RPMI7951 (cell line): ENCODE measurements at places on chromosomes 11 and 22.

GRCh38 chr22:28015676-28016601 lies 96.9 kb upstream of the PITPNB start:
- DNase-seq: no peak

- no peak for DNase-seq
These were observed 47.6 kb upstream of the PARVG start for GRCh38 chr22:44133161-44133560.

DNA sequence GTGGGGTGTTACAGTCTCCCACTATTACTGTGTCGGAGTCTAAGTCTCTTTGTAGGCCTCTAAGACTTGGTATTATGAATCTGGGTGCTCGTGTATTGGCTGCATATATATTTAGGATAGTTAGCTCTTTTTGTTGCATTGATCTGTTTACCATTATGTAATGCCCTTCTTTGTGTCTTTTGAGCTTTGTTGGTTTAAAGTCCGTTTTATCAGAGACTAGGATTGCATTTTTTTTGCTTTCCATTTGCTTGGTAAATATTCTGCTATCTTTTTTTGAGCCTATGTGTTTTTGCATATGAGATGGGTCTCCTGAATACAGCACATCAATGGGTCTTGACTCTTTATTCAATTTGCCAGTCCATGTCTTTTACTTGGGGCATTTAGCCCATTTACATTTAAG lies 97.6 kb downstream of the PDE3B start:
- no peak for DNase-seq

DNA sequence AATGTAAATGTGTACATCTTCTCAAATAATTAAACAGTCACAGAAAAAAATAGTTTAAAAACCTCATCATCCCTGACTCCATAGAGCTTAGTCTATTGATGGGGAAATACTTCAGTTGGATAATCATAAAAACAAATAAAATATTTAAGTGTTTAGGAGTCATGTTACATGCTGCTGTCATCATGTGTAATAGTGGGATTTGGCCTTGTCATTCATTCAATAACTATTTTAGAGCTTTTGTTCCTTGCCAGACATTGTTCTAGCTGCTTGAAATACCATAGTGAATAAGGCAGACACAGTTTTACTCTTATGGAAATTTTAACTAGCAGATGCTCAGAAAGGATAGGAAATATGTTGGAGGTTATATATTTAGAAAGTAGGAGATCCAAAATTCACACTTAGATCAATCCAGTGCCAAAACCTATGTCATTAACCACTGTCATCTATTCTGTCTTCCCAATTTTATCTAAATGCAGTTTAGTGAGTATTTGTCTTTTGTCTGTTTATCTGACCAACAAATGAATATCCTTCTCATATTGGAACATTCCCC lies 324.7 kb downstream of the CASP12 start:
- no peak for DNase-seq

DNA sequence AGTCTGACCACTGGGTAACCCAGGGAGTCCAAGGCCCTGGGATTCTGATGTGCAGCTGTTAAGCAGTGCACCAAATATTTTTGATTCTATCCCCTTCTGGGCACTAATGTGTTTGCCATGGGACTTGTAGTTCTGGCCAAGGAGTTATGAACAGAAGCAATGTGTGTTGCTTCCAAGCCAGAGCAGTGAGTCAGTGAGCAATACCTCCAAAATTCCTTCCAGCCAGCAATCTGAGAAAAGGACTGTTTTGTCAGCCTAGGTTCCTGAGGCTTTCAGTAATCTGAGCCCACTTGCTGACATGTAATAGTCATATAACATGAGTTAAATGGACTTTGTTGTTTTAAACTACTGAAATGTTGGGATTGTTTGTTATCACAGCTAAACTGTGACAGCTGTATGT lies 311.4 kb downstream of the NELL1 start:
- peak; percentile 14 for DNase-seq

DNA sequence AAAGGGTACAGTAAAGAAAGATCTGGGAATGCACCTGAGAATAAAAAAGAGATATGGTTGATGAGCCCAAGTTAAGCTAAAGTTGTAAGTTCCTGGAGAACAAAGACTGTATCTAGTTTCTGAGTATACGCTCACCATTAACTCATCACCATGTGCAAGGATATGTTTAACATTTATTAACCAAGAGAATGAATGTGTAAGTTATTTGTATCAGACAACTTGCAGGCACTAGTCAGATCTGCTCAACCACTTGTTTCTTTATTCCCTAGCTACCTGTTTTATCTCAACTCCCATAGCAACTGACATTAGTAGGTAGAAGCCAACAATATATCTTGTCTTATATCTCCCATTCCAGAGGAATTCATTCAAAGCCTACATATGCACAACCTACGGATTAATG lies 74.9 kb upstream of the KCNA4 start:
- no peak for DNase-seq

DNA sequence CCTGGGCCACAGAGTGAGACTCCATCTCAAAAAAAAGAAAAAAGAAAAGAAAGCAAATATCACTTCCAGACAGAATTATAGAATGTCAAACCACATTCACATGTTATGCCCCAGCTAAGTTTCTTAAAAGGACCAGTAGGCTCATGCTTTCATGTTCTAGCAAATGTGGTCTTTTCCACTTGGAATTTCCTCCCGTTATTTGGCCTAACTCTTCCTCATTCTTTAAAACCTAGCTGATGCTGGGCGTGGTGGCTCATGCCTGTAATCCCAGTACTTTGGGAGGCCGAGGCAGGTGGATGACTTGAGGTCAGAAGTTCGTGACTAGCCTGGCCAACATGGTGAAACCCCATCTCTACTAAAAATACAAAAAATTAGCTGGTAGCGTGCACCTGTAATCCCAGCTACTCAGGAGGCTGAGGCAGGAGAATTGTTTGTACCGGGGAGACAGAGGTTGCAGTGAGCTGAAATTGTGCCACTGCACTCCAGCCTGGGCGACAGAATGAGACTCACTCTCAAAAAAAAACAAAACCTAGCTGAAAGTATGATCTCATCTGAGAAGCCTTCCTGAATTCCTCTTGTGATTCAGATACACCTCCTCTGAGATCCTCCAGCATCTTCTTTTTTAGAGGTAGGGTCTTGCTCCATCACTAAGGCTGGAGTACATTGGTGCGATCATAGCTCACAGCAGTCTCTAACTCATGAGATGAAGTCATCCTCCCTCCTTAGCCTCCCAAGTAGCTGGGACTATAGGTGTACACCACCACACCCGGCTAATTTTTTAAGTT lies 50.4 kb downstream of the FCHSD2 start:
- no peak for DNase-seq

- DNase-seq: peak; percentile 53
These were observed 92.0 kb upstream of the ISX start for GRCh38 chr22:34973926-34974325.

- no peak for DNase-seq
These were observed 153.4 kb downstream of the LDLRAD3 start for GRCh38 chr11:36097219-36097650.

DNA sequence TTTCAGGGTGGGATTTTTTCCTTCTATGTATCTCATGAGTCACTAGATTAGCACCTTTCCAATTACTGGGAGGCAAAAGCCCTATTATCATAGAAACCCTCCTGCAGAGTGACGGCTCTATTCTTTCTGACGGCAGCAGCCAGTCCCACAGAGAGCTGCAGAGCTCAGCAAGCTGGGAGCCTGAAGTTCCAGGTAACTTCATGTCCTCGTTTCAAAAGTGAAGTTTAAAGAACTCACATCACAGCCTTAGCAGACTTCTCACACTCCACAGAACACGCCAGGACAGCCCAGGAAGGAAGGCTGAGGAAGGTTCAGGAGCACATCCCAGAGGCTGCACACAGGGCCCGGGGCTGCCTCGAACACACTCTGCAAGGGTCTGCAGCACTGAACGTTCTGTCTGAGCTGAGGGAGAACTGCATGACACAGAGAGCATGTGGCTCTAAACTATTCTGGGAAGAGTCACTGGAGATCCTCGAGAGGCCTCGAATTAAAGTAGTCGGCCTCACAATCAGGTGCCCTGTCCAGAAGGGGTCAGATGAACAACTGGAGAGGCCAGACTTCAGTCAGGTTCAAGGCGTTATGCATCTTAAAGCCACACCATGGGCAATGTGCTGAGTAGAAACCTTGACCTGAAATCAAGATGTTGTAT lies 104.2 kb upstream of the DRD2 start:
- no peak for DNase-seq

DNA sequence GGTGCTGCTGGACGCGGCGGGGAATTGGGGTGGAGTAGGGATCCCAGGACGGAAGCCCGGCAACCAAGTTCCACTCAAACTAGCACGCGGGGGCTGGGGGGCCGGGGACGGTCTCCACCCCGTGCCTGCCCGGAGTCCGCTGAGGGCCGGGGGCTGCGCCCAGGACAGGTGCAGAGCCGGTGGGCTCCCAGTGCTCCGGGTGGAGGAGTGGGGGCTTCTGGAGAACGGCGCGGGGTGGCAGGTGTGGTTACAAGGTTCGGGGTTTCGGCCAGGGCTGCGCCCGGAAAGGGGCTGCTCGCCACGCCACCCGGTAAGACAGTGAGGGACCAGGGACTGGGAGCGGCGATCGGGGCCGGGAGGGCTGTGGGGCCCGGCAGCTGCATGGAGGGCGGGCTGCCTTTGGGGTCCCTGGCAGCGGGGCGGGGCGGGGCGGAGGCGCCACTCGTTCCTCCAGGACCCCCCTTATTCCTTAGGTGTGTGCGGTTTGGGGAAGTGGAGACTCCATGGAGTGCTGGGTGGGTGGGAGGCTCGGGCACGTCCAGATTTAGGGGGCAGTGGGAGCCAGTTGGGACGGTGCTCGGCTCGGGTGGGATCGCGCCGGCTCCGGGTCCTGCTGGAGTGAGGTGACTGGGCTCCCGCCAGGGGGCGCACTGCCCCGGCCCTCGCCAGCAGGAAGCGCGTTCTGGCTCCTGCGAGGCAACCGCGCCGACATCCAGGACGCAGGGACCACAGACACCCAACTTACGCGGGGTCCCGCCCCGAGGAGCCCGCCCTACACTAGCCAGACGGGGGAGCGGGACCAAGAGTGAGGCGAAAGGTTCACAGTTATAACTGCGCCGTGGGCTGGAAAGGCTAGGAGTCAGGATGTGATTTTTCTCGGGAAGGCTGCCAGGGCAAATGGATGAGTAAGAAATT lies 868 bp downstream of the TSPAN18 start:
- DNase-seq: peak; percentile 52

- DNase-seq: no peak
These were observed 108.4 kb downstream of the RPL27A start for GRCh38 chr11:8790968-8791367.

DNA sequence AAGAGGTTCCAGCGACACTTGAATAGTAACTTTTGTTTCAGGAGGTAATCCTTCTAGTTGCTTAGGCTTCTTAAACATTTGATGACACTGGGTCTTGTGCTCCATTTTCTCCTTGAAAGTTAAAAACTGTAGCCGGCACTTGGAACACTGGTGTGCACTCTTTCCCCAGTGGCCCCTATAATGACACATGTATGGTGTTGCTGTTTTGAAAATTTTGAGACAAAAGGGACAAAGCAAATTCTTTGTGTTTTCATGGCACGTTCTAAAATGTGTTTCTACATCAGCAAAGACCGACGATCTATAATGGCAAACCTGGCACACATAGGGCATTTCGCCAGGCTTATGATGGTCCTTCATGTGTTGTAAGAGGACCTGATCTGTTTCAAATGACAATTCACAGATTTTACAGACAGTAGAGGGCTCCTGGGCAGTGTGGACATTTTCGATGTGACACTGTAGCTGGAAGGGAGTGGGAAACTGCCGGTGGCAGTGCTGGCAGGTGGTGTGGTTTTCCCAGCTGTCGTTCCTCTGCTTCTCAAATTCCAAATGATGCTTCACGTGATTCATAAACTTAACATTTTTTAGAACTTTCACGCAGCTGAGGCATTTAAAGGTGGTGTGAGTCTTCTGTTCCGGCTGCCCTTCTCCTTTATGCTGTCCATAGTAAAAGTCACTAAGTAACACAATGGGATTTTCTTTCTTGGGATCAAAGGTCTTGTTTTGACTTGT lies 20.5 kb downstream of the ZNF280B start:
- DNase-seq: no peak

DNA sequence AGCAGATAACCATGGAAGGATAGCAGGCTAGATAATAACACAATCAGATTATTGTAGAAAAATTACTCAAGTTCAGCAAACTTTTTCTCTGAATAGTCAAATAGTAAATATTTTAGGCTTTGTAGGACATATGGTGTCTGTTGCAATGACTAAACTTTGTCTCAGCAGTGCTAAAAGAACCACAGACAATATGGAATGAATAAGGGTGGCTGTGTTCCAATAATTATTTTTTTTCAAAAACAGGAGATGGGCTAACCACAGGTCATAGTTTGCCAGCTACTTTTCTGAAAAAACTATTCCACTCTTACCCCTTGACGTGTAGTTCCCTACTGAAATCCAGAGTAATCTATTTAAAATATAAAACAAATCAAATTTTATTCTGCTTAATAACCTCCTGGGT lies 153.9 kb upstream of the LRRC4C start:
- no peak for DNase-seq

- DNase-seq: no peak
These were observed 185.9 kb upstream of the ZBED5 start for GRCh38 chr11:11043721-11044120.

- DNase-seq: no peak
These were observed 156.9 kb downstream of the DBX1 start for GRCh38 chr11:20003351-20003750.

DNA sequence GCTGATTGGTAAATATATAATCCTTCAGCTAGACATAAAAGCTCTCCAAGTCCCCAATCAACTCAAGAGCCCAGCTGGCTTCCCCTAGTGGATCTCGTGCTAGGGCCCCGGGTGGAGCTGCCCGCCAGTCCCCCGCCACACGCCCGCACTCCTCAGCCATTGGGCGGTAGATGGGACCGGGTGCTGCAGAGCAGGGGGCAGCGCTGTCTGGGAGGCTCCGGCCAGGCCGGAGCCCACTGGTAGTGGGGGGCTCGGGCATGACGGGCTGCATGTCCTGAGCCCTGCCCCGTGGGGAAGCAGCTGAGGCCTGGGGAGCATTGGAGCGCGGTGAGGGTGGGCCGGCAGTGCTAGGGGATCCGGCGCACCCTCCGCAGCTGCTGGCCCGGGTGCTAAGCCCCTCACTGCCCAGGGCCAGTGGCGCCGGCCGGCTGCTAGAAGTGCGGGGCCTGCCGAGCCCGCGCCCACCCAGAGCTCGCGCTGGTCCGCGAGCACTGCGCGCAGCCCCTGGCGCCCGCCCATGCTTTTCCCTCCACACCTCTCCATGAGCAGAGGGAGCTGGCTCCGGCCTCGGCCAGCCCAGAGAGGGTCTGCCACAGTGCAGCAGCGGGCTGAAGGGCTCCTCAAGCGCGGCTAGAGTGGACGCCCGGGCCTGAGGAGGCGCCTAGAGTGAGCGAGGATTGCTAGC lies 1680.6 kb upstream of the RAG2 start:
- DNase-seq: no peak

- peak; percentile 89 for DNase-seq
These were observed 5.1 kb downstream of the VSIG10L2 start for GRCh38 chr11:125950696-125951651.

- DNase-seq: no peak
These were observed 25.1 kb downstream of the KCNQ1OT1 start for GRCh38 chr11:2674658-2675131.

- no peak for DNase-seq
These were observed 59.1 kb downstream of the IGLL1 start for GRCh38 chr22:23520863-23521440.
